ENCODE measurements at places on chromosomes 3 and 15.
A peak's percentile ranks its signal among the peaks of the same experiment; 100 is the strongest.

DNA sequence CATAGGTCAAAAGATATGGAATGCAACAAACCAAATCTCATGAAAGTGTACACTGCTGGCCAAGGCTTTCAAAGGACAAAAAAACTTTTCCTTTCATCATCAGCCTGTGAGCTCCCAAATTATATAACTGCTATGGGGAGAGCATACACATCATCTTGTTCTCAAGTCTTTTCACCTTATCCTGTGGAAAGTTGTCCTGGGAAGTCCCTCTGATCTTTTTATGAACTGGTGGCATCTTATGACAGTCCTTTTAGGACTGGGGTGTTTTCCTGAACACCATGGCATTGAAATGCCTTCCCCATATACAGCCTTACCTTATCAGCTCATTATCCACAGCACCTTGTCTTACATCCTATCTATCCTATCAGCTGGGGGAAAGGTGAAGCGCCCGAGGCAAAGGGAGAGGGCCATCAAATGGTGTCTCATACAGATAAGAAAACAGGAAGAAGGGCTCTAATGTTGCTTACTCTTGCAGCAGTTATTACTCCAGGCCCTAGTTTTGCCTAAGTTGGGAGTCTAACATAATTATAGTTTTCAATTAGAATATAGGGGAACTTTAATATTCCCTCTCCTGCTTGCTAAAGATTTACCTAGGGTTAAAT, 61.5 kb upstream of the GOLIM4 start:
- no peak for DNase-seq

DNA sequence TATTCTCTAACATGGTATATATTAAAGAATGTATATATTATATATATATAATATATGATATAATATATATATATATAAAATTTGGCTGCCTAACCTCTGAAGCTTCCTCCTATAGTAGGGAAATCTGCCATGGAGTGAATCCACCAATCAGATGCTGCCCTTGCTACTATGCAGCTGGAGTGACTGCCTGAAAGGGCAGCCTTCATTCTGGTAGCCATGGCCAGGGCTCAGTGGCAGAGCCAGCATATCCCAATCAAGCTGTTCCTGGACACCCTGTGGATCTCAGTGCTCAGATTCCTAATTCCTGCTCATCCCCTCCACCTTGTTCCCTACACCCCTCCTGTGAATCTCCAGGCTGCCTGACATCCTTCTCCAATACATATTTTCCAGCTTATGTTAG, 2.2 kb upstream of the SH3GL3 start:
- no peak for DNase-seq

DNA sequence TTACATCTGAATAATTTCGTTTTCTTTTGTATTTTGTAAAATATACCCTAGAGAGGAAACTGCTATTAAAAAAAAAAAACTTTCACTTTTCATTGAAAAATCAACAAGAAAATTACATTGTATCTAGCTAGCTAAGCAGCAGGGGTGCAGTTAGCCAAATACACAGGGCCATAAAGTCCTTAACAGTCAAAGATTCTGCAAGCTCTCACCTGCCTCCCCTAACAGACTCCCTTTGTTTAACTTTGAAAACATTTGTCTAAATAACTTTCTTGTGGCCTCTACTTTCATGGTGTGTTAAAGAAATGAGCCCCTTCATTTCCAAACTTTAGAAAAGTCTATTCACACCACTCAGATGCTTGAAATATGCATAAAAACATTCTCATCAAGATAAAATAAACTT, 23.3 kb downstream of the CBLB start:
- DNase-seq = peak; percentile 65

GRCh38 chr3:156382458-156383346, 172.2 kb downstream of the SSR3 start:
- peak; percentile 25 for DNase-seq

DNA sequence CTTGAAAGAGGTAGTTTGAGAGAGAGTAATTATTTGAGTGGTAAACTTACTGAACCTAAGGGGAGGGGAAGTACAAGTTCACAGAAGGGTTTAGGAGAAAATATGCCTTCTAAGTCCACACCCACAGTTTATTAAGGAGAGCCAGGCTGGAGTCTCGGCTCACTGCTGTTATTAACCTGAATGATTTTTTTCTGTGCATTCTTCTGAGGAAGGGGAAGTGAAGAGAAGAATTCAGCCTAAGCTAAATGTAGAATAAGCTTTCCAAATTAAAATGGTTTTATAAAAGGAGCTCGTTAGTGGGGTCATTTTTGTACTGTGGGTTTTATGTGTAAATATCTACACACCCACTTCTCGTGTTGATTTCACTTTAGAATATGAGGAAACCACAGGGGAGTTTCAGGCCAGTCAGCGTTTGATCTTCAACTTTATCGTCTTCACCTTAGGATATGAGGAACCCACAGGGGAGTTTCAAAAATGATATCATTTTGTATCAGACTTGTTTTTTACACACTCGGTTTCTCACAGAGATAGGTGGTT, 1.5 kb downstream of the WHAMM start:
- DNase-seq = no peak

GRCh38 chr3:28139288-28139687, 102.1 kb upstream of the CMC1 start:
- no peak for DNase-seq

GRCh38 chr15:91302588-91303439, 202.8 kb downstream of the SV2B start:
- DNase-seq = peak; percentile 61

DNA sequence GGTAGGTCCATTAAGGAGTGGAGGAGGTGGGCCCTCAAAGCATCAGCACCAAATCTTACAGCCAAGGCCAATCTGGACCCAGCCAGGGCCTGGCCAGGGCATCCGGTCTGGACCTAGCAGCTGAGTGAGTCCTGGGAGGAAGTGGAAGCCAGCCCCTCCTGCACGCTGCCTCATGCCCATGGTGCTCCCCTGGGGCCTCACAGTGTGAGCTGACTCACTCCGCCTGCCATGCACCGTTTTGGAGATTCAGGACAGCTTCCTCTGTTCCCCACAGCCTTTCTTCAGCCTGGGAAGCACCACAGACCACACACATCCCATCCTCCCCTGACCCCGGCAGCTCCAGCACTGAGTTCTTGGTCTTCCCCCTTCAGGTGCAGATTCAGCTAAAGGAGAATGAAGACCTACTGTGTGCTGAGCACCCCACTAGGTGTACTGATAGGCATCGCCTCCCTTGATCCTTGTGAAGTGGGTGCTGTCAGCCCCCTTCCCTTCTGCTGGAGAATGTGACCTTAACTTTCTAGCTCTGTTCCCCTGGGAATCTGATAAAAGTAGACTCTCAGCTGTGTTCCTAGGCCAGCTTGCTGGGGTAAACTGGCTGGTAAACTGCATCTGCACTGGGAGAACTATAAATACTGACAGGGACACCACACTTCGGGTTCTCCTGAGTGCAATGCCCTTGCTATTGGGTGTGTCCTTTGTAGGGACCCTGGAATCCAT, 36.8 kb upstream of the SEC13 start:
- no peak for DNase-seq
